ENCODE measurements at places on chromosomes 11 and 22.

GRCh38 chr11:34783816-34784317 is 132.3 kb downstream of the APIP start:
- DNase-seq, result no peak

- DNase-seq, result no peak
Measured at GRCh38 chr11:75786101-75786736, 17.6 kb downstream of the DGAT2 start.

GRCh38 chr11:34996958-34997357 is 80.5 kb downstream of the PDHX start:
- DNase-seq, result no peak

- DNase-seq, result no peak
Measured at GRCh38 chr11:45323601-45324249, 37.6 kb upstream of the SYT13 start.

GRCh38 chr11:29119707-29120618 is 896.9 kb downstream of the KCNA4 start:
- DNase-seq, result no peak

GRCh38 chr11:120044011-120044675 is 93.8 kb downstream of the TRIM29 start:
- DNase-seq, result no peak

GRCh38 chr22:39184586-39185577 is 32.4 kb upstream of the CBX7 start:
- DNase-seq, result no peak

Data from activated CD8-positive, alpha-beta memory T cell treated with anti-CD3 and anti-CD28 coated beads for 1 hour (primary cell).